ENCODE measurements at places on chromosomes 5 and 9. TPM values are rescaled to one million over a fixed set of nuclear protein-coding genes. Genes with fewer than 3 reads are reported as not detected.

- no peak overlapping the region for H3K4me3 ChIP-seq
- H3K27ac ChIP-seq, result no peak overlapping the region
- H3K4me1 ChIP-seq, result peaks cover 4% of the 10 kb centered on the region
- no peaks in the 10 kb centered on the region for H3K36me3 ChIP-seq
- no peak for DNase-seq
These were observed 3.6 kb downstream of the WNK2 start for GRCh38 chr9:93187574-93187973.

DNA sequence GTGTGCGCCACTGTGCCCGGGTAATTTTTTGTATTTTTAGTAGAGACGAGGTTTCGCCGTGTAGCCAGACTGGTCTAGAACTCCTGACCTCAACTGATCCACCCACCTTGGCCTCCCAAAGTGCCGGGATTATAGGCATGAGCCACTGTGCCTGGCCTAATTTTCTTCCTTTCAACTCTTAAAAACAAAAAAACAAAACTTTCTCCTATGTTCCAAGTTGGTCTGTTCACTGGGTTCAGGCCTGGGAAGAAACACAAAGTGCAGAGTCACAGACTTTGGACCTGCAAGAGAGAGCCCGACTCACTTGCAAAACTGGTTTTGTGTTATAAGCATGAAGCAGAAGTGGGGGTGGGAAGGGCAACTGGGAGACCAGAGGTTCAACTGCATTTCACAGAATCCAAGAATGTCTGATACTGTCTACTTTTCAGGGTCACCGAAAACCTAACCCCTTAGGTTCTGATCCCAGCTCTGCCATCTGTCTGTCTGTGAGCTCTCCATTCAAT, 5.2 kb upstream of the HDHD3 start:
- no peak overlapping the region for H3K27ac ChIP-seq
- no peak for DNase-seq
- H3K27me3 ChIP-seq, result no peaks in the 10 kb centered on the region
- H3K4me3 ChIP-seq, result no peak overlapping the region

DNA sequence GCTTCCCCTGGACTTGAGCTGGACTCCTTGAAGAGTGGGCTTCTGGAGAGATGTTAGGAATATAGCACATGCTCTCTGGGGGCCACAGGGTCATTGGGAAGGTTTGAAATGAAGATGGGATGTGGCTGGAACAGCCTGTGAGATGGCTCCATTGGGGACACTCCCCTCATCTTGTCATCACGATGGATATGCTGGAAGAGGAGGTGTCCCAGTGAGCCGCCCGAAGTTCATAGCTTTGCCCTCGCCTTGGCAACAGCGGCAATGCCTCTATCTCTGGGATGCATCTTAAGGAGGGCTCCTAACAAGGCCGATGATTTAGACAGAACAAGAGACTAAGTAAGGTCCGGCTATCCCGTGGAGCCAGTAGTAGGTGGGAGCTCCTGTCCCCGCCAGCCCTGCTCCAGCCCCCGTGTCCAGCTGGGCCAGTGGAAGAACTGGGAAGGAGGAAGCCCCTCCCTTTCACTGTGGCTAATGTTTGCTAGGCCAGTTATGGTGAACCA, 23.9 kb downstream of the AMBP start:
- peaks cover 3% of the 10 kb centered on the region for H3K4me1 ChIP-seq
- DNase-seq, result no peak
- no peak overlapping the region for H3K4me3 ChIP-seq
- no peak overlapping the region for H3K27ac ChIP-seq

PCDHA12 gene
- 0.21 TPM for total RNA-seq

TPM2 gene
- total RNA-seq, result 5,700 TPM

All from thoracic aorta (tissue), 2 donors.